MG63 (cell line): ENCODE measurements at places on chromosomes 5 and 9.

DNA sequence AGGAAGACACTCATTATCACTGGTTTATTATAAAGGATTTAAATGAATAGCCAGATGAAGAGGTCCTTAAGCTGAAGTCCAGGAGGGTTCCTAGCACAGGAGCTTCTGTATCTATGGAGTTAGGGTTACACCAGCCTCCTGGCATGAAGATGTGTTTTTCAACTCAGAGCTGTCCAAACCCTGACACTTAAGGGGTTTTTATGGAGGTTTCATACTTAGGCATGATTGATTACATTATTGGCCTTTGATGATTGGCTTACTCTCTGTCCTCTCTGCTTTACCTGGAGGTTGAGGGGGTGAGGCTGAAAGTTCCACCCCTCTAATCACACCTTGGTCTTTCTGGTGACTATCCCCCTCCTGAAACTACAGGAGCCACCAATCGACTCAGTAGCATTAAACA, 84.9 kb upstream of the ZNF169 start:
- no peak for DNase-seq

DNA sequence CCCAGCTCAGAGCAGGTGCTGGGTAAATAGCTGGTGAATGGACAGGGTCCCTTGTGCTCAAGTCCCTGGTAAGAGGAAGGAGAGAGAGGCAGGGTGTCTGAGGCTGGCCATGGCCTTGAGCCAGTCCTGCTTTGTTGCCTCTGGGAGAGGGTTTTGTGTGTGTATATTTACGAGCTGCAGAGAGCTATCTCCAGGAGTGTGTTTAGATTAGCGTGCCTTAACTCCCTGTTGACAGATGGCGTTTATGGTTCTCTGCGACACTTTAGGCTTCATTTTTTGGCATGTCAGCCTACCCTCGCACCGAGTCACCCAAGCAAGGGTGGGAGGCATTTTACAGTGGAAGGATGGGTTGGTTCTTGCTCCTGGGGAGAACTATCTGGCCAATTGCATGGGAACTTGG, 22.2 kb downstream of the HMCN2 start:
- DNase-seq, result no peak

DNA sequence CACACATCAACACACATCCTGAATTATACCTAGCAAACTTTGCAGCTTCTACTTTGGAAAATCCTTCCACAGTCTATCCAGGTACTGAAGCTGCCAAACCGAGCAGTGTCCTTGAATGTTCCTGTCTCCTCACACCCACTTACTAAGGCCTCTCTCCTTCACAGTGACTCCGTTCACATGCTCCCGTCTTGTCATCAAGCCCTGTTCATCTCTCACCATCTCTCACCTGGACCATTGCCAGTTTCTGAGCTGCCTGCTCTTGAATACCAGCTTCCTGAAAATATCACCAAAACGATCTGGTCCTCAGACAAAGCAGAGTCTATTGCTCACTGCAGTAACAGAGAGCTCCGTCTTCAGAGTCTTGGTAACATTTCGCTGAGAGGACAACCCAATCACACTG, 57.4 kb downstream of the GCNT1 start:
- no peak for DNase-seq

DNA sequence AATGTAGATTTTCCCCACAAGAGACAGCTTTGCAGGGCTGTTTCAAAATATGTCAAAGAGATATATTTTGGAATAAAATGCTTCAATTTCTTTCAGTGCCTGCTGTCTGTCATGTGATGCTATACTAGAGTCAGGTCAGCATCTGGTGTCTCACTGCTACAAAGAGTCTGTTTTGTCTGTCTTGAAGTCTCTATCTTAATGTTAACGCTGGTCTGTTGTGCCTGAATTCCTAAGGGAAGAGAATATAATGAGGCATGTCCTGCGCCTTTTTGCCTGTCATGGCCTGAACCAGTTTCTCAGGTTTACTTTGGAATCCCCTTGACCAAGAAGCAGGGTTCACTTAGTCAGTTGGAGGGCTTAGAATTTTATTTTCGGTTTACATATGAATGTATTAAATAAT, 176.4 kb downstream of the PDZD2 start:
- DNase-seq, result no peak

- DNase-seq, result peak; percentile 32
Measured at GRCh38 chr9:92501671-92502393, 19.5 kb upstream of the ASPN start.

- DNase-seq, result no peak
Measured at GRCh38 chr5:72485430-72485974, 21.7 kb downstream of the ZNF366 start.
